ENCODE measurements at places on chromosomes 3 and 15.
A peak's percentile ranks its signal among the peaks of the same experiment; 100 is the strongest.

GRCh38 chr15:89401631-89402517 is 67.2 kb upstream of the POLG start:
- DNase-seq, result no peak
- peaks cover 100% of the 10 kb centered on the region for H3K27me3 ChIP-seq
- H3K27ac ChIP-seq, result no peak overlapping the region

GRCh38 chr15:94927003-94927402 is 695.6 kb downstream of the MCTP2 start:
- no peak overlapping the region for H3K4me3 ChIP-seq
- H3K27ac ChIP-seq, result no peak overlapping the region
- H3K27me3 ChIP-seq, result no peaks in the 10 kb centered on the region
- no peaks in the 10 kb centered on the region for H3K36me3 ChIP-seq

DNA sequence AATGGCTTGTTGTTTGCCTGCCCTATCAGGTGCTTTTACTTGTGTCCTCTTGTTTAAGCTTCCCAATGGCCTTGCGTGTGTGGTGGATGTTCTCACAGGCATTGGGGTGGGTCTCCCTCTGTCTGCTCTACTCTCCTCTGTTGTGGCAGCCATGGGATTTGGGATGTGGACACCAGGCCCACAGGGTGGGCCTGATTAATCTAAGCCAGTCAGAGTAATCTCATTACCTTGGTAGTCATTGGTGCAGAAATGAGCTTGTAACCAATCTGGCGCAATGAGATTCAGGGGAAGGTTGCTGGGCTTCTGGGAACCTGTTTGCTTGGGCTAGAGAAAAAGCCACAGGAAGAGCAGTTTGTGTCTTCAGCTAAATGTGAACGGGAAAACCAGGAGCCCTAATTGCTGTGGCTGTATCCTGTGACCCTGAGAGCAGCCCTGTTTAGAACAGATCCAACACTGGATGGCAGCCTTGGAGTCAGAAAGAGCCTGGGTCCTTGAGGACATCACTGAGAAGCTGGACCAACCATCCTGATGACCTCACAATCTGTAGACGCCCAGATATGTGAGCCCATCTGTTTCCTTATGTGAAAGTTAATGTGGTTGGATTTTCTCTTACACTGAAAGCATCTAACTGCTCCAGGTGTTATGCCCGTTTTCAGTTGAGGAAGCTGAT is 157.3 kb upstream of the UBE2E1 start:
- H3K27me3 ChIP-seq, result peaks cover 9% of the 10 kb centered on the region
- H3K27ac ChIP-seq, result no peak overlapping the region
- peaks cover 10% of the 10 kb centered on the region for H3K4me1 ChIP-seq
- no peak overlapping the region for H3K4me3 ChIP-seq

DNA sequence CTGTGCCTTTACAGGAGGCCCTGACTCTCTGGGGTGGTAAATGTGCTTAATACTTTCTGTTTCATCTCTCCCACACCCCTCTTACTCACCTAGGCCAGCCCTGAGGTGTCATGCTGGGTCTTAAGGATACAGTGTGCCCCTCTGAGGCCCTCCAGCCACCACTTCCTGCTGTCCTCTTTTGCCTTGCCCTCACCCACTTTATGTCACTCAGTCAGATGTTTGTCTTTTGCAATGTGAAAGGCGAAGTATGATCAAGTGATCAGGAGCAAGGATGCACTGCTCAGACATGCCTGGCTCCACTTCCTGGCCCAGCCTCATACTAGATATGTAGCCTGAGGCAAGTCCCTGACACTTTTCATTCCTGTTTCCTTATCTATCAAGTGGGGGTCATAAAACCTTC is 339.0 kb upstream of the NR2E3 start:
- DNase-seq, result no peak
- no peak overlapping the region for H3K4me3 ChIP-seq
- peaks cover 3% of the 10 kb centered on the region for H3K4me1 ChIP-seq
- no peak overlapping the region for H3K27ac ChIP-seq
- no peaks in the 10 kb centered on the region for H3K36me3 ChIP-seq

GRCh38 chr3:119933207-119933606 is 151.3 kb downstream of the NR1I2 start:
- DNase-seq, result no peak
- H3K27ac ChIP-seq, result peak overlapping the region; percentile 42
- peaks cover 18% of the 10 kb centered on the region for H3K4me1 ChIP-seq

GRCh38 chr15:70523616-70524015 is 239.7 kb downstream of the UACA start:
- peaks cover 22% of the 10 kb centered on the region for H3K4me1 ChIP-seq
- no peak overlapping the region for H3K27ac ChIP-seq
- H3K36me3 ChIP-seq, result peaks cover 1% of the 10 kb centered on the region

DNA sequence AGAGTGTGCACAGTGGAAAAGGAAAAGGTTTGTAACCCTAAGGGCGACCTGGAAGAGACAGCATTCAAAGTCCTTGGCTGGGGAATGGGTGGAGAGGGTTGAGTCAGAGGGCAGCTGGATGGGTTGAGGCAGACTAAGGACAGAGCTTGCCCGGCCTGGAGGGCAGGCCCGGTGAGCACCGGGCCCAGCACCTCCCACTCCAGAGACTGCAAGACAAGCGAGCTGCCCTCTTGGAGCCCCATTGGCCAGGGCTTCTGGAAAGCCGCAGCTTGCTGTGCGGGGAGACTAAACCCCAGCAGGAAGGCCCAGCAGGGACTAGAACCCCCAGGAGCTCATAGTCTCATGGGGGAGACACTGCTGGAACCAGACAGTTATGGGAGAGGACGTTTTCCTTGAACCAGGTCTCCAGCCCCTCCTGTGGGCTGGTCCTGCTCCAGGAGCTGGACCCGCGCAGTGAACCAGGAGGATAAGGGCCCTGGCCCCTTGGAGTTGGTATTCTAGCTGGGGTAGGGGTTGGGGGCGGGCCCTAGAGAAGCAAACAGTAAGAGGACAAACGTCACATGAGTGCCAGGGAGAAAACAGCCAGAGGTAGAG is 59.1 kb downstream of the RGMA start:
- H3K36me3 ChIP-seq, result peaks cover 18% of the 10 kb centered on the region
- no peak for DNase-seq
- H3K27me3 ChIP-seq, result peaks cover 3% of the 10 kb centered on the region
- H3K27ac ChIP-seq, result peak overlapping the region; percentile 49

DNA sequence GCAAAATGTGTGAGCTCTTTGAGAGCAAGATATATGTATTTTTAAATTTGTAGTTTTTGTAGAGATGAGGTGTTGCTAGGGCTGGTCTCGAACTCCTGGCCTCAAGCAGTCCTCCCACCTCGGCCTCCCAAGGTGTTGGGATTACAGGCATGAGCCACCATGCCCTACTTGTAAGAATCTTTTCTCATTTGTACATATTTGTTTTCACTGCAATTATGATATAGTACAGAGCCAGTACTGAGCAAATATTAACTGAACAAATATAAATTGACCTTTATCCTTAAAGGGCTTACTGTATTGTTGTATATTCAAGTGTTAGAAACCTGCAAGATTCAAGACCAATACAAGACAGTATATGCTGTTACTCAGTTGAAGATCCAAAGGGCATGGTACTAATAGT is 53.4 kb downstream of the GTF2E1 start:
- no peaks in the 10 kb centered on the region for H3K4me1 ChIP-seq
- no peaks in the 10 kb centered on the region for H3K36me3 ChIP-seq
- no peak for DNase-seq
- H3K27ac ChIP-seq, result no peak overlapping the region
- no peaks in the 10 kb centered on the region for H3K27me3 ChIP-seq

DNA sequence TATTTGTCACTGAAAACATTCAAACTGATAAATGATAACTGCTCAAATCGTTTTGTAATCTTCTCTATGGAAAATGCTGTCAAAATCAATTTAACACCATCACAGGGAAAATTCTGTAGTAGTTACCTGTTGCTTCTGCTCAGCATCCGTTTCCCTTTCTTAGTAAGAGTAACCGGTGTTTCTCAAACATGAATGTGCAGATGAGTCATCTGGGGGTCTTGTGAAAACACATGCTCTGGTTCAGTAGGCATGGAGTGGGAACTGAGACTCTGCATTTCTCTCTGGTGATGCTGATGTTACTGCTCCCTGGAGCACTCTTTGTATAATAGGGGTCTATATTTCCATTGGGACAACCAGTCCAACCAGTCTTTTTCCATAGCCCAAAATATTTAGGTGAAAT is 145.1 kb downstream of the SEMA6D start:
- H3K4me3 ChIP-seq, result no peak overlapping the region
- H3K27me3 ChIP-seq, result peaks cover 3% of the 10 kb centered on the region
- no peaks in the 10 kb centered on the region for H3K4me1 ChIP-seq
- H3K27ac ChIP-seq, result no peak overlapping the region

GRCh38 chr15:55514414-55514850 is 6.4 kb upstream of the DNAAF4 start:
- no peaks in the 10 kb centered on the region for H3K4me1 ChIP-seq
- H3K27ac ChIP-seq, result no peak overlapping the region
- DNase-seq, result no peak
- H3K27me3 ChIP-seq, result peaks cover 10% of the 10 kb centered on the region
- H3K4me3 ChIP-seq, result no peak overlapping the region

GRCh38 chr3:111862974-111863373 is 3.9 kb downstream of the PHLDB2 start:
- H3K27ac ChIP-seq, result no peak overlapping the region
- H3K27me3 ChIP-seq, result peaks cover 60% of the 10 kb centered on the region
- no peak overlapping the region for H3K4me3 ChIP-seq
- H3K36me3 ChIP-seq, result no peaks in the 10 kb centered on the region
- H3K4me1 ChIP-seq, result peaks cover 25% of the 10 kb centered on the region

GRCh38 chr3:167653760-167654159 is at the start of gene WDR49:
Gene WDR49, minus strand, starts transcription at chr3:167653942. Its CDS starts 517 bp downstream, at chr3:167653425.
- no peak for DNase-seq
- H3K36me3 ChIP-seq, result no peaks in the 10 kb centered on the region
- peaks cover 3% of the 10 kb centered on the region for H3K27me3 ChIP-seq
- H3K4me3 ChIP-seq, result no peak within 1 kb of the TSS
- H3K27ac ChIP-seq, result no peak within 1 kb of the TSS

GRCh38 chr15:85443046-85443445 is 62.6 kb downstream of the AKAP13 start:
- peaks cover 28% of the 10 kb centered on the region for H3K4me1 ChIP-seq
- no peak overlapping the region for H3K27ac ChIP-seq
- H3K27me3 ChIP-seq, result no peaks in the 10 kb centered on the region
- peaks cover 6% of the 10 kb centered on the region for H3K36me3 ChIP-seq

DNA sequence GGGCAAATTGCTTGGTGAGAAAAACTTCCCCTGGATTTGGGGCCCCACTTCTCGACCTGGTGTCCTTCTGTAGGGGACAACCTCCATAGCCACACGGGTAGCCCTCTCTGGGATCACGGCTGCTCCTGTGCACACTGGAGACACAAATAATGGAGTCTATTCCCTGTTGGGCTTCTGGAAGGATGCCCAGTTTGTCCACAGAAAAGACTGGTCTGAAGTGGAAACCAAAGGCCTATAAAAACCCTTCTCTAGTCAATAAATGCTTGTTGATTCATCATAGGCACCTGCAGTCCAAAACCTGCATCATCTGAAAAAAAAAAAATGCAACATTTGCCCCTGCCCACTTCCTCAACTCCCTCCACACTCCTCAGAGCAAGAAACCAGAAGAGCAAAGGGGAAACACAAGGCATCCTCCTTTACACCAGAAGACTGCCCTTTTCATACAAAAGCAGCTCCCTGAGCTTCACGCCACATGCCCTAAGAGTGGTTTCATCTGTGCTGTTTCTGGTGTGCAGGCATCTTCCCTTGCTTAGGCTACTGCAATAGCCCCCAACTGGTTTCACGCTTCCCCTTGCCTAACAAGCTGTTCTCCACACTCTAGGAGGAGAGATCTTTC is 36.3 kb downstream of the SRGAP3 start:
- peaks cover 8% of the 10 kb centered on the region for H3K27me3 ChIP-seq
- DNase-seq, result no peak
- no peak overlapping the region for H3K4me3 ChIP-seq
- H3K36me3 ChIP-seq, result no peaks in the 10 kb centered on the region
- no peak overlapping the region for H3K27ac ChIP-seq

- H3K36me3 ChIP-seq, result peaks cover 58% of the 10 kb centered on the region
- H3K4me3 ChIP-seq, result no peak overlapping the region
- H3K27ac ChIP-seq, result no peak overlapping the region
- H3K27me3 ChIP-seq, result no peaks in the 10 kb centered on the region
These were observed 153.1 kb downstream of the VPS13C start for GRCh38 chr15:61906961-61907752.

DNA sequence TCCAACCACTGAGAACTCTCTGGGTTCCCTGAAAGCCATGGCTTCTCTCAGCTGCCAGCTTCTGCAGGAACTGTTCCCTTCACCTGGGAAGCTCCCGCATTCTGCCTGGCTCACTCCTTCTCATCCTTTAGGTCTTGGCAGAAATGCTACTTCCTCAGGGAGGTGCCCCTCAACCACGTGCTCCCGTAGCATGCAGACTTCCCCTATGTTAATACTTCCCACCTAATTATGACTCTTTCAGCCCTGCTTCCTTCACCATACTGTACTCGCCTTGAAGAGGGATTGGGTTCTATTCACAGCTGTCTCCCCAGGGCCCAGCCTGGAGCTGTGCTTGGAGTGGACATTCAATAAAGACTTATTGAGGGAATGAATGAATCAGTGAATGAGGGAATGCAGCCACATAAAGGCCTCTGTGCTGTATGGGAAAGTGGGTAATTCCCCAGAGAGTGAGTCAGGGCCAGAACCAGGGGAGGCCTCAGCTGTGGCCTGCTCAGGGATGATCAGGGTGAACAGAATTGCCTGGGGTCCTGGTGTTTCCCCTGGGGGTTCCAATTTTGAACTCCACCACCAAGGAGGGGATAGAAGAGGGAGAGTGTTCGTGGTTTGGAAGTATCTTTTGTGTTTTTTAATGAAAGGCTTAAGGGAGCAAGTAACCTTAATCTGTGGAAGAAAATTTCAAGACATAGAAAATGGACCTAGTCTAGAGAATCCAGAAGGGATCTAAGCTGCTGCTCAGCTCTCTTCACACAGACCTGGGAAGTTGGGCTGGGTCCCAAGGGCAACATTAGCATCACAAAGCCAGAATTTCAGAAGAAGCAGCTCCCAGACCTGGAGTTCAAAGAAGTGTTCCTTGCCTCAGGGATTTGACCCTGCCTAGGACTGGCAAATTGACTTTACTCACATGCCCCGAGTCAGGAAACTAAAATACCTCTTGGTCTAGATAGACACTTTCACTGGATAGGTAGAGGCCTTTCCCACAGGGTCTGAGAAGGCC is 14.6 kb upstream of the FAM107A start:
- H3K4me1 ChIP-seq, result no peaks in the 10 kb centered on the region
- no peak for DNase-seq
- no peak overlapping the region for H3K27ac ChIP-seq
- no peaks in the 10 kb centered on the region for H3K36me3 ChIP-seq
- peaks cover 34% of the 10 kb centered on the region for H3K27me3 ChIP-seq

DNA sequence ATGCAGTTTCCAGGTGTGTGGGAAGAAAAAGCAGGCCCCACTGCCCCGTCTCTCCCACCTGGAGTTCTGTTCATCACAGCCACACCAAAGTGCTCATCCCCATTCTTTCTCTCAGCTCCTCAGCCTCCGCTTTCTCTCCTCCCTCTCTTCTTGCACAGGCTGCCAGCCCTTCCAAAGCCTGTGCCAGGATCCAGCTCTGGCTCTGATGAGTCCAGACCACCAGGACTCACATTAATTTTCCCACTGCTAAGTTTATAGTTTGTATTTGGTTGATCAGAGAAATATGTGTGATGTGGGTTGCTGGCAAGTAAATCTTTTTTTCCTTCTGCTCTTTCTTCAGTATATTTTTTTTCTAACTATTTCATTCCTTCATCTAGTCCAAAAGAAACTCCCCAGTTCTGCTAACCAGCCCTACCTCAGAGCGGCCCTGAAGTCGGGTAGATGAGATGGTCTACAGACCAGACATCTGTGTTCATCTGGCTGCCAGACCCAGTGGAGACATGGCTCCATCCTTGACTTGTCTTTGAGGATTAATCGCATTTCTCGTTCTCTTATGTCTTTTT is 49.8 kb downstream of the BOC start:
- peaks cover 44% of the 10 kb centered on the region for H3K27me3 ChIP-seq
- H3K4me3 ChIP-seq, result no peak overlapping the region
- H3K36me3 ChIP-seq, result no peaks in the 10 kb centered on the region
- no peaks in the 10 kb centered on the region for H3K4me1 ChIP-seq
- DNase-seq, result no peak
